Activated CD4-positive, alpha-beta T cell treated with anti-CD3 and anti-CD28 coated beads for 48 hours (primary cell): ENCODE measurements at places on chromosomes 11 and 22.
A peak's percentile ranks its signal among the peaks of the same experiment; 100 is the strongest.

DNA sequence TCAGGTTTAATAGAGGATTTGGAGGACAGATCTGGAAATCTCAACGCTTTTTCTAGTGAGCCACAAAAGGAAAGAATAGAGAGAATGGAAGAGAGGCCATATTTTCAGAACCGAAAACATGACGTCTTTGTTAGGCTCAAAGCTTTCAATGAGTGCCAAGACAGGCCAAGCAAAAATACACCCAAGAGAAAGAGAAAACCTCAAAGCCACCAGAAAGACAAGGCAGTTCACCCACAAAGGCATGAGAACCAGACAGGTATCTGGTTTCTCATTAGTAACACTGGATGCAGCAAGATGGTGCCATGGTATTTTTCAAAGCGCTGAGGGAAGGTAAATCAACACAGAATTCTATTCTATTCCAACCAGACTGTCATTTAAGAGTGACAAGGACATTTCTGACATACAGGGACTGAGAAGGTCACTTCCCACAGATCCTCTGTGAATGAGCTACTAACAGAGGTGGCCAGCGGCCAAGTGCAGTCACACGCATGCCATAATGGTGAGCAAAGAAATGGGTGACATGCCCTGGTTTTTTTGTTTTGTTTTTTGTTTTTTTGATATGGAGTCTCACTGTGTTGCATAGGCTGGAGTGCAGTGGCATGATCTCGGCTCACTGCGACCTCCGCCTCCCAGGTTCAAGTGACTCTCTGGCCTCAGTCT is 41.9 kb downstream of the TOLLIP start:
- no peak for DNase-seq

DNA sequence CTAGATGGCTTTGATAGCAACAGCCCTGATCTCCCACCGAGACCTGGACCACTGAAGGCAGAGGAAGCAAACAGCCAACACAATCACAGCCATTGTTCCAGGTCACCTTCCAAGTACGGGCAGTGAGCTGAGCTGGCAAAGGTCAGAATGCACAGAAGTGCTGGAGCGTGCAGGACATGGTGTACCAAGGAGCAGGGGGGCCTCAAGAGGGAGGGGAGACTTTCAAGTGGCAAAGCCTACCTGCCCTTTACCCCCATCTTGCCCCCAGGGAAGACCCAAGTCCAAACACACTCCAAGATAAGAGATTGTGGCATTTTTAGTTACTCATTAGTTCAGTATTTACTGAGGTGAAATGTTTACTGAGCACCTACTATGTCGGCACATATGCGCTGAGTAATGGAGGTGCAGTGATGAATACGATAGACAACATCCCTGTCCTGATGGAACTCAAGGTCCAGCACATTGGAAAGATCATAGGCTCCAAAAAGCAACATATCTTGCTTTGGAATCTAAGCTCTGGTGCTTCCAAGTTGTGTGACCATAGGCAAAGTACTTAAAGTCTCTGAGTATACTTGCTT is 26.0 kb upstream of the TTC12 start:
- no peak for DNase-seq

DNA sequence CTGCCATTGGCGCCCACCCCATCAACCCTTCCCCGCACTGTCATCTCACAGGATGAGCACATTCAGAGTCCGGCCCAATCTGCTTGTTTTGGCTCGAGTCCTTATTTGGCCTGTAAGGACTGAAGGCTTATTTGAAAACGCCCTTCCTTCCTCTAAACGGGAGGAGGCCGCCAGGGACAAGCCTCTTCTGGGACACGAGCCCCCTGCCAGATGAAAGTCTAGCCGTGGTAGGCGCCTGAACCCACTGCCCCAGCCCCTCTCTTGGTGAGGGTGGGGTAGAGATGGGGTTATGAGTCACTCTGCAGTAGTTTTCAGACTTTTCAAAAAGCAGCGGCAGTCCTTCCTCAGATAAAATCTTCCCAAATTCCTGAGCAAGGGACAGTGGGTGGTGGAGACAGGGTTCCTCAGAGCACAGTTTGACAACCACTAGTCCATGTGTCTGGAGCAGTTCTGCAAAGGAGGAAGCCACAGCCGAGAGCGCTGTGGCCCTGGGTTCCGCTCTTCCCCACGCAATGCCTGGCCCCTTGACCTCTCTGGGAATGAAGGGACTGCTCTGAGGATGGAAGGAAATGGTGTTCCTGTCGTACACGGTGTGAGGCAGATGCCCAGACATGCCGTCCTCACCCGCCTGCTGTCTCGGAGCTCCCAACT is 57.0 kb downstream of the MYH9 start:
- DNase-seq, result no peak

DNA sequence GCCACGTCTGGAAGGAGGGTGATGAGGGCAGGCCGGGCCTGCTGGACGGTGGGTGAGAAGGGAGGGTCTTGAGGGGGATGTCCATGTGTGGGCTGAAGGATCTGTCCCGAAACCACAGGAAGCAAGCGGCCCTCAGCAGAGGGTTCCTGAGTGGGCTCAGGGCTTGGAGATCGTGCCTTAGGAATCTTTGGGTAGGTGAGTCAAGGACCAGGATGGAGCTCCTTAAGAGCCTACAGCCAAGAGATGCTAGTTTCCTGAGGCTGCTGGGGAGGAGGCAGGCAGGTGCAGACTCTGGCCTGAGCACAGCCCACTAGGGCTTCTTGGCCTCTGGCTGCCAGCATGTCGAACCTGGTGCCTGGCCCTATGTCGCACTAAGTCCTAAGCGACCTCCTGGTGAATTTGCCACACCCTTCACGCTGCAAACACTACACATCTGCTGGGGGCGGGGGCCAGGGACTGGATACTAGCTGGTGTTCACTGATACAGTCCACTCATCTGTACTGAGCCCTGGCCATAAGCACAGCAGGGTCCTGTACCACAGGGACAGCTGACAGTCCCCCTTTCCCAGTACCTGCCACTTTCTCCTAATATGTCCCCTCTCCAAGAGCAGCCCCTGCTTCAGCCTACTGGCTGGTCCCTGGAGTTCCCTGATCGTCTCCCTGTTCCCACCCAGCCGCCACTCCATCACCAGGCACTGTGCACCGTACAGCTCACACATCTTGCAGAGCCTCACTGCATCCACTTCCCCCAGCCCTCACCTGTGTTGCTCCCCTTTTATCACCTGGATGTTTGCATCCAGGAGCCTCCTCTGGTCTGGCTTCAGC is 19.5 kb downstream of the GNAZ start:
- no peak for DNase-seq

DNA sequence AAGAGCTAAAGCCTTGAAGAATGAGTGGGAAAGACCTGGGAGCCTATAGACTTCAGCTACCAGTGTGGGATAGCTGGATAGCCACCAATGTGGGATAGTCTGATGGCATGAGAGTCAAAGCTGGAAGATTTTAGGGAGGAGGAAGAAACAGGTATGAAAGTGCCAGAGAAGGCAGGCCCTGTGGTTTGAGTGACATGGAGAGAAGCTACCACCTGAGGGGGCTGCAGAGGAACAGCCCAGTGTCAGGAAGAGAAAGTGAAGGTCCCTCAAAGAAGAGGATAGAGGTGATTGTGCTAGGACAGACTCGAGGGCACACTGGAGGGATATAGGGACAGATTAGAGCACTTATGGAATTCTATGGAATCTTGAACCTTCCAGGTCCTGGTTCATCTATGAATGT is 23.1 kb upstream of the PAX6 start:
- DNase-seq, result no peak

DNA sequence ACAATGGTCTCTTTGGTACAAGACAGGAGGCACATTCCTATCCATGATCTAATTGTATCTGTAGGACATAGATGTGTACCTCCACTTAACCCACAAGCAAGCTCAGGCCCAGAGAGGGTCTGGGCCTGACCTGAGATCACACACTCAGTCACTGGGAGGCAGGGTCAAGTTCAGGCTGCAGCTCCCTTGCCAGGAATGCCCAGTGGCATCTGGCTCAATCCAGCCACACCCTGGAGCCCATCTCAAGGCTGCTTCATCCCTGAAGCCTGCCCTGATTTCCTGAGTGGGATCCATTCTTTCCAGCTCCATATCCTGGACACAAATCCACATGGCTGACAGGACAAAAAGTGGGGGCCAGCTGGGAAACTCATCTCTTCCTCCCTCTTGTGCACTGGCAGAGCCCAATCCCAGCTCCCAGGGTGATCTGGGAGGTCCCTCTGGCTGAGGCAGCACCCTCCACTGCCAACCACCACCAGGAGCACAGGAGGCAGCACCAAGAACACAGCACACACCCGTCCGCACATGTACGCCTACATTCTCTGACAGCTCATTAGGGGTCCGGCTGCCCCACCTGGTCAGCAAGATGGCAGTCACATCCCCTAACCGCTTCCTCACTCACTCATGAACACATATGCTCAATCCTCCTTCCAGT is 39.2 kb upstream of the KLHL35 start:
- no peak for DNase-seq

GRCh38 chr22:19868333-19868732 is 13.7 kb upstream of the GNB1L start:
- no peak for DNase-seq

GRCh38 chr11:78192911-78193351 is 4.2 kb downstream of the USP35 start:
- DNase-seq, result peak; percentile 35

GRCh38 chr11:20934516-20934915 is 265.1 kb downstream of the NELL1 start:
- DNase-seq, result no peak

DNA sequence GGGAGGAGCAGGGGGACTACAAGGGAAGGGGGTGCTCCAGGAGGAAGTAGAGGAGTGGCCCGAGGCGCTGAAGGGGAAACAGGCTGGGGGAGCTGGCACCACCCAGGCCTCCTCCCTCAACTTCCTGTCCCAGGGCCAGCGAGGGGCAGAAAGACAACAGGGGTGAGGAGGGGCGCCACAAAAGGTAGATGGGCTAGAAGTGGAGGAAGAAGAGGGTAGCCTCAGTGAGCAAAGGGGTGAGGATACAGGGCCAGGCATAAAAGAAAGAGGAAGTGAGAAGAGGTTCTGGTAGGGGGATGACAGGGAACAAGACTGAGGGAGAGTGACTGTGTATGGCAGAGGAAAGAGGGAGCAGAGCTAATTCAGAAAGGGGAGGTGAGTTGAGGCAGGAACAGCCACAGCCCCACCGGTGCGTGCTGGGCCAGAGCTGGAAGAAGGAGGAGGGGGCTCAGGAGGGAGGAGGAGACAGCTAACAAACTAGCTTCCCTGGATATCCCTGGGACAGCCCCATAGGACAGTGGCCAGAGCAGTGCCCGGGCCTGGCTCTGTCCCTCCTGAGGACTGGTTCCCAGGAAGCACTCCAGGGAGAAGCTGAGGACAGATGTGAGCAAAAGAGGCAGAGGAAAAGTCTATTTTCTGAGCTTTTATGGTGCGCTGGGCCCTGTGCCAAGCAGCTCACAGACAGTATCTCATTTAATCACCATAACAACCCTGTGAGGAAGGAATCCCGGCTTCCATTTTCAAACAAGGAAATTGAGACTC is 8.5 kb downstream of the DCHS1 start:
- DNase-seq, result peak; percentile 42

- no peak for DNase-seq
These were observed 135.0 kb upstream of the NECTIN1 start for GRCh38 chr11:119863851-119864601.

- DNase-seq, result no peak
These were observed 20.3 kb downstream of the IFITM10 start for GRCh38 chr11:1730059-1730629.

DNA sequence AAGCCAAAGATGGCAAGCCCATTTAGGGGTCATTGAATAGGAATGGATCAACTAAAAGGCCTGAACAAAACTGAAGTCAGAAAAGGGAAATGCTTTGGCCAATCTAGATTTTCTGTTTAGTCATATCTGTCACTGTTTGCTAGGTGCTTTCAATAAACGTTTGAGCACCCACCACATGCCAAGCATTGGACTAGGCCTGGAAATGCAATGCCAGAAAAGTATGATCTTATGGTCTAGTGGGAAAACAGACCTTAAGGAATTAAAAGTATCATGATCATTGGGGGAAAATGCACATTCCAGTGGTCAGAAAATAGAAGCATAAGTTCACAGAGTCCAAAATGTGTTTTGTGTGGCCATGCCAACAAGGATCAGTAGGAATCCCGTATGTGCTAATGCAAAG is 76.8 kb upstream of the BIRC3 start:
- DNase-seq, result no peak

GRCh38 chr22:25881210-25881755 is 139.3 kb downstream of the MYO18B start:
- no peak for DNase-seq

GRCh38 chr11:65491163-65491465 is 7.7 kb upstream of the MALAT1 start:
- no peak for DNase-seq

DNA sequence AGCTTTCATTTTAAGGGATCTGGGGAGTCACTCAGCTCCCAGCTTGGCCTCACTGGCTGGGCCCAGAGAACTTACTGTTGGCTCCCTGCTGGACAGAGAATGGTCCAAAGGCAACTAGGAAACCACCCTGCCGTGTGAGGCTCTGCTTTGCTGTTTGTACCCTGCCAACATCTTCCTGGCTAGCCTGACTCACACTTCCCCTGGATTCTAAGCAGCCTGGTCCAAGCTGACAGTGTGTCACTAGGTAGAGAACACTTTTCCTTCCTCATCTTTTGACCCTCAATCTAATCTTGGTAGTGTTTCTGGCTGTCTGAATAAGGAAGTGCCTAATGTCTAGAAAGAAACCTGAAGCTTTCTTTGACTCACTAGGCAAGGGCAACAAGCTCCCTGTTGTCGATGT is 76.7 kb downstream of the FAR1 start:
- no peak for DNase-seq

DNA sequence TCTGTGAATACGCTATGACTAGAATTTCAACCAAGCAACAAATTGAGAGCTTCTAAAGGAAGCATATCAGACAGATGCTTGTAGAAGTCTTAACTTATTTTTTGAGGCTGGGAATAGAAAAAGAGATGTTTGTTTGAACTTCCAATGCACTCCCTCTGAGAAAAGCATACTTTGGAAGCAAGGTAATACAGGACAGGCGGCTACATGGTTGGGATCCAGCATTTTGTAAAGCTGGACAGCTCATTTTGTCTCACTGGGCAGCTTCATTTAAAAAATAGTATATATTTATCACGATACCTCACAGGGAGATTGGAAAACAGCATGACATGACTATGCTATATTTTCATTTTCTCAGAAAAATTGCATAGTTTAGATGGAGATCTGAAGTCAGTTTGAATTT is 821.3 kb upstream of the API5 start:
- no peak for DNase-seq

- DNase-seq, result no peak
These were observed 11.5 kb downstream of the RTL6 start for GRCh38 chr22:44486538-44486937.

GRCh38 chr11:45275828-45276227 is 10.3 kb downstream of the SYT13 start:
- DNase-seq, result no peak

DNA sequence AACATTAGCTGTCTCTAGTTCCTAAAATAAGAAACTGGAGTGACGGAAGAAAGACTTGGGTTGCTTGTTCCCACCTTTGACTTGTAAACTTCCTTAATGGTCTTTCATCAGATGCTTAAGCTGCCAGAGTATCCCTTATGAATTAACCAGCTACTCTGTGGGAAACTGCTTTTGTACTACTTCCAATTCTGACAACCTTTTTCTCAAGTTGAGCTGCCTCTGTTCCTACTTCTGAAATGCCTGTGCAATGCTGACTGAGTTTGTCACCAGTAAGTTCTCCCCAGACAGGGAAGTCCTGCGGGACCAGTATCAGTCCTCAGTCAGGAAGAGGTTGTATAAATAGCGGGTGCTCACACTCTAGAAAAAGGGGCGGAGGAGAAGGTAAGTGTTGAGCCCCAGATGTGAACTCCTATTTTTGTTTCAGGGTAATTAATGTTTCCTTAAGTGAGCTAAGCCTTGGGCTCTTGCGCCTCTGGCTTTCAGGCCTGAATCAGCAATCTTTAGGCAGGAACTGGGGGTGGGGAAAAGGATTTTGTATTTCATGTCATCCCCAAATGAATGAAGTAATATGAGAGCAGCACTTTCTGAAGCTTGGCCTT is 67.2 kb downstream of the CECR2 start:
- no peak for DNase-seq
